ENCODE measurements at places on chromosomes 6 and 20. TPM values are rescaled to one million over a fixed set of nuclear protein-coding genes. Genes with fewer than 3 reads are reported as not detected.

DNA sequence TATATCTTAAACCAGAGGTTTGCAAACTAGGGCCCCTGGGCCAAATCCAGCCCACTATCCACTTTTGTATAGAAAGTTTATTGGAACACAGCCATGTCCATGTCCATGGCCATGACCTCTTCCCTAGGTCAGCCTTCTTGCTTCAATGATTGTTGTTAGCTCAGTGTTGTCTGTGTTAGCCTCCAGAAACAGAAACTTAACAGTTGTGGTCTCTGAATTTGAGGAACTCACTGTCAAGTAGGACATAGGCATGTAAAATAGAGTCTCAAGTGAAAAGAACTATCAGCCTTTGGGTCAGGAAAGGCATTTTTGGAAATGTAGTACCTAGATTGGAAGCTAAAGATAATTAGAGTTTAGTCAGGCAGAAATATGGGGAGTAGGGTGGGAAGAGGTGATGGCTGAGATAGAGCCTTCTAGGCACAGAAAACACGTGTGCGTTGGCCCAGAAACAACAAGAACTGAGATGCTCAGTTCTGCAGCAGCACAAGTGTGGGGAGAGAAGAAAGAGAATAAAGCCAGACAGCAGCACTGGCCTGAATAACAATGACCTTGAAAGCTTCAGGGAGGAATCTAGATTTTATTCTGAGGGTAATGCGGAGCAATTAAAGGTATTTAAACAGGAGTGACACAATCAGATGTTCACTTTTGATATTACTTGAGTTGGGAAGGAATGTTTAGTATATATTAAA, 87.0 kb upstream of the OLIG3 start:
- DNase-seq = no peak

GRCh38 chr6:156938143-156938542, 161.0 kb downstream of the ARID1B start:
- no peak for DNase-seq

GRCh38 chr6:109263873-109264700, 118.2 kb downstream of the CD164 start:
- DNase-seq = no peak

GRCh38 chr6:69059413-69059812, 424.3 kb downstream of the ADGRB3 start:
- no peak for DNase-seq

DNA sequence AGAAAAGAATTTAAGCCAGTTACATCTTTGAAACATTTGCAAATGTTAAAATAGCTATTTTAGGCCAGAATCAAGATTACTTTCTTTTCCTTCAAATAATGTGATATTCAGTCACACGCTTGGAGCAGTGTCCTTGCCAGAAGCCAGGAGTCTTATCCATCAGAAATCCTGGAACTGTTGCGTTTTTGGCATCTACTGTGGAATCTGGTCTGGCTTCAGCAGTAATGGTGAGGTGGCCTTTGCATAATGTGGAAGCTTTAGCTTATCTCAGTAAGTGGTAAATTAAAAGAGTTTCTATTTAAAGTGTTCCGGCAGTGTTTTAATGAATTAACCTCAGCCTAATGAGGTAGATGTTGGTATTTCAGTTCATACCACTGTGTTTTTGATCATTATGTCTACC, 97.6 kb downstream of the FIG4 start:
- DNase-seq = no peak

DNA sequence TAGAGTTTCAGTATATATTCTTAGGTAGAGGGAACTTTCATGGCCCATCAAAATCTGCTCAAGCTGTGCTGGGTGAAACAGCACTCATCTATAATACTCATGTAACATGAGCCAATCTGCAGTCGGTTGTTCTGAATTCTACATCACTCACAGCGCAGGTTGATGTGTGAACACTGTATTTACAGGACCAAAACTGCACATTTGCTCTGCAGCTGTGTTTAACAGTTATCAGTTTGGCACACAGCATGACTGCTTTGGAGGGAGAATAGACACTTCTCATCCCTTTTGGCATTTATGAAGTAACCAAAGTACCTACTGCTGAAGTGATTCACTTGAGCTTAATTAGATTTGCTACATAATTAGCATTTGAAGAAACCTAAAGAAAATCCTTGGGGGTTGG, 225.1 kb downstream of the BCKDHB start:
- DNase-seq = no peak

GRCh38 chr20:33670715-33671499, 3.3 kb downstream of the NECAB3 start:
- DNase-seq = no peak

DNA sequence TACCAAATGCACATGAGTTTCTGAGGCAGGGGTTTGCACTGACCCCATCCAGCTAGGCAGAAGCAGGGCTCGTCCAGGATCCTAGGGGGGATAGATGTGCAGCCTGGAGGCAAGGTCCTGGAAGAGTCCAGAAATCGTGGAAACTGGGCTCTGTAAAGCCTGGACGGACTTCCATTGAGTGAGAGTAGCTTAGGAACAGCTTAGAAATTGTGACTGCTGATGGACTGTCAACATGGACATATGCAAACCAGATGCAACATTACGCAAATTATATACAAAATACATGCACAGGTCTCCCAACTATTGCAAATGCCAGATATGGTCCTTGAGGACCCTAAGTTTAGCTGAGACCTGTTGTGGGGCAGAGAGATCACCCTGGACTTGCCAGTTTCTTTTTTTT, 4.8 kb upstream of the EMILIN3 start:
- no peak for DNase-seq

- no peak for DNase-seq
Observed at GRCh38 chr20:63270606-63271325, 1.8 kb upstream of the ARFGAP1 start.

DNA sequence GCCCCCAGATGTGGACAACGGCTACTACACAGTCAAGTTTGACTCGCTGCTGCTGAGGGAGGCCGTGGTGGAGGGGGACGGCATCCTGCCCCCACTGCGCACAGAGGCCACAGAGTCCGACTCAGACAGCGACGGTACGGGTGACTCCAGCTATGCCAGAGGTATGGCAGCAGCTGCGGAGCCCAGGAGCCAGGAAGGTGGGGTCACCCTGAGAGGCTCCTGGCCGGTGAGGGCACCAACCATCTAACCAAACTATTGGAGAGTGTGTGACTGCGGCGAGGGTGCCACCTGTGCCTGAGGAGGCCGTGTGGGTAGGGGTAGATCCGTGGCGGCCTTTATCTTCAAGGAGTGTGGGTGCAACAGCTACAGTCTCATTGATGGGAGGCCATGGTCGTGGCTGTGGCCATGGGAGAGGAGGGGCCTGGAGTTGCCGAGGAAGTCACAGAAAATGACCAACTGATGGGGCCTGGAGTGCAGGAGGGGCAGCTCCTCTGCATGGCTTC, 2.8 kb upstream of the LIME1 start:
- DNase-seq = no peak

- DNase-seq = no peak
Observed at GRCh38 chr6:27478141-27478705, 5.3 kb upstream of the ZNF184 start.

- DNase-seq = no peak
Observed at GRCh38 chr20:38609815-38610214, 8.2 kb downstream of the ARHGAP40 start.

DNA sequence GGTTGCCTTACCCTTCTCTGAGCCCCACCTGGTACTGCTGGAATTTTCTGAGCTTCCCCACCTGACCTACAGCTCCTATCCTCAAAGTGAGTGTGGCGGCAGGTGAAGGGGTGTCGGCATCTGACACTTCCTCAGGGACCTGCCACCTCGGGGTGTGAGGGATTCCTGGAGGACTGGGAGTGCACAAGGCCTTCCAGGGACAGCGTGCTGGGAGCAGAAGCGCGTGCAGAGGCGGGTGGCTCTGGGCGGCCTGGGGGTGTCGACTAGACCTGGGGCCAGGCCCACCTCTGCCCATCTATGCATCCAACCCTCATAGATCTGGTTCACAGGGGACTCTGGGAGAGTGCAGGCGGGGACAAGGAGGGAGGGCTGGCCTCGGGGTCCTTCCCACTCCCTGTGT, 7.8 kb downstream of the DLGAP4 start:
- DNase-seq = no peak

- no peak for DNase-seq
Observed at GRCh38 chr20:46017272-46017671, 8.6 kb downstream of the MMP9 start.

- no peak for DNase-seq
Observed at GRCh38 chr6:38720295-38720694, 5.2 kb downstream of the DNAH8 start.

- DNase-seq = no peak
Observed at GRCh38 chr6:14294270-14294951, 176.8 kb downstream of the CD83 start.

GRCh38 chr6:122747573-122747972, 31.9 kb upstream of the FABP7 start:
- DNase-seq = no peak

DNA sequence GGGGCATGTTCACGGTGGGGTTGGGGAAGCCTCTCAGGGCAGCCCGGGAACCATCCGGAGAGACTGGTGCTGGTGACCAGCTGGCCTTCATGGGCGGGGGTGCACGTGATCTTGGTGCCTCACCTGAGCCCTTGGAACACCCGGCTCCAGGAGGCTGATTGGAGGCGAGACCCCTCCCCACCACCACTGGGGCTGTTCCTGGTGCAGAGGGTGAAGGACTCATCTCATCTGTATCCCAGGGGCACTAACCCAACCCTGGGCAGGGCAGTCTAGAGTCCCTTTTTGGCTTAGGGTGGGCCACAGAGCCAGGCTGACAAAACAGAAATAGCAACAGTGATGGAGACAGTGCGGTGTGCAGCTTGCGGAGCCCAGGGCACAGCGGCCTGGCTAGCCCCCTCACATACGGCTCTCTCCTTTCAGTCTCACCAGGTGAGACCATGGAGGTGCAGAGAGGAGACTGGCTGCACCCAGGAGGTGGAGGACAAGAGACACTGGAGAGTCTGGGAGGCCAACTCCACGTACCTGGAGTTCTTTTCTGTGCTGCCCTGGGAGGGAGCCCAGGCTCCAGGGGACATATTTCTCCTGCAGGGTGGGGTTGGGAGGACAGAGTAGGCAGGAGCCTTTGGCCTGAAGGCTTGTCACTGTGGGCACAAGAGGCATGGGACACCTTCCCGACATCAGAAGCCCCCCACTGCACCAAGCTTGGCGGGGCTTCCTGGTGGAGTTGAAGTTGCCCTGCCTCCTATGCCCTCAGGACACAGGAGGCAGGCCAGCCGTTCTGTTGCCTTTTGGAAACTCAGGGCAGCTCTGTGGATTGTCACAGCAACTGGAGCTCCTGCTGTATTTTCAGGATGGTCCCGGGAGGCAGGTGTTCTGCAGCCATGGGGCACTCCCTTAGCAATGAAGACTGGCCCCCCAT, 106.0 kb downstream of the SYCP2 start:
- no peak for DNase-seq

POU3F2 gene
- polyA plus RNA-seq = 0.13 TPM

PXDC1 gene
- 25.5 TPM for polyA plus RNA-seq

AGER gene
- 37.0 TPM for polyA plus RNA-seq

JPH2 gene
- 1.8 TPM for polyA plus RNA-seq

ANKRD6 gene
- polyA plus RNA-seq = 39.7 TPM

NRSN1 gene
- polyA plus RNA-seq = 0.88 TPM

FAXC gene
- 5.9 TPM for polyA plus RNA-seq

LY6G6C gene
- polyA plus RNA-seq = 0.32 TPM

RIN2 gene
- 42.0 TPM for polyA plus RNA-seq

PTPN1 gene
- 32.7 TPM for polyA plus RNA-seq

AKAP7 gene
- polyA plus RNA-seq = 15.9 TPM

TRIM10 gene
- 0.29 TPM for polyA plus RNA-seq

DPPA5 gene
- polyA plus RNA-seq = not detected

CNKSR3 gene
- polyA plus RNA-seq = 59.9 TPM

B3GAT2 gene
- 1.9 TPM for polyA plus RNA-seq

OR2J1 gene
- polyA plus RNA-seq = not detected

Data from left renal cortex interstitium (tissue), 4 donors.